Activated CD8-positive, alpha-beta T cell treated with anti-CD3 and anti-CD28 coated beads, Interleukin-2, amount 10 ng/mL, durations not matched to agents 7 days and 5 days (primary cell): ENCODE measurements at places on chromosomes 5 and 9. TPM values are rescaled to one million over a fixed set of nuclear protein-coding genes. Genes with fewer than 3 reads are reported as not detected.

Gene PAXX
- total RNA-seq, result 80.6 TPM

DNA sequence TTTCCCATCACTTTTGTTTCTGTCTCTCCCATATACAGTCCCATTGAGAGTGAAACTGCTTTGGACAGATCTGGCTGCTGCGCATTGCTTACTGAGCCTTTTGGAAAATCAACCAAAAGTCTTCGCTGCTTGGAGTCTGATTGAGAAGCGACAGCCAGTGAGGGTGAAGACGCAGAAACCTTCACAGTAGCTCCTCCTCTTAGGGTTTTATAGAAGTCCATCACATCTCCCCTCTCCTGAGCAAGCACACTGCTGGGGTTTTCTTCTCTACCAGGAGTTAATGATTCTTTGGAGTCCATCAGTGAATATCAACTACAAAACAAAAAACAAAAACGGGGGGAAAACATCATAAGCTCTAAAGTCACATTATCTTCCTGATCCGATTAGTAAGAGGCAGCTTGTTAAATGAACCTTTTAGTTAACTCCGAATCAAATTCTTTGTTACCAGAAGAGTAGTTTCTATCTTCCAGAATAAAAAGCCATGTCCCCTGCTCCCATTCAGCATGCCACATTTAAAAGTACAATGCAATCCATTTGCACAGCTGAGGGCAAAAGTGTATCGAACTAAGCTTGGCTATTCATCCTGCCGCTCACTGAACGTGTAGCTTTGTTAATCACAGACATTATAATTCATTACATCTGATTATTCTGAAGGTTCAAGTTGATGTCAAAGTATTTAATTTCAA, 2.8 kb downstream of the NR3C1 start:
- no peaks in the 10 kb centered on the region for H3K27me3 ChIP-seq
- DNase-seq, result no peak
- H3K4me3 ChIP-seq, result peak overlapping the region; percentile 88
- no peak overlapping the region for H3K27ac ChIP-seq
- peaks cover 62% of the 10 kb centered on the region for H3K4me1 ChIP-seq
- H3K36me3 ChIP-seq, result peaks cover 46% of the 10 kb centered on the region

GRCh38 chr5:141879941-141880738, 1.9 kb upstream of the PCDH1 start:
- peaks cover 24% of the 10 kb centered on the region for H3K4me1 ChIP-seq
- H3K4me3 ChIP-seq, result no peak overlapping the region
- peaks cover 78% of the 10 kb centered on the region for H3K27me3 ChIP-seq
- H3K27ac ChIP-seq, result no peak overlapping the region
- DNase-seq, result no peak

DNA sequence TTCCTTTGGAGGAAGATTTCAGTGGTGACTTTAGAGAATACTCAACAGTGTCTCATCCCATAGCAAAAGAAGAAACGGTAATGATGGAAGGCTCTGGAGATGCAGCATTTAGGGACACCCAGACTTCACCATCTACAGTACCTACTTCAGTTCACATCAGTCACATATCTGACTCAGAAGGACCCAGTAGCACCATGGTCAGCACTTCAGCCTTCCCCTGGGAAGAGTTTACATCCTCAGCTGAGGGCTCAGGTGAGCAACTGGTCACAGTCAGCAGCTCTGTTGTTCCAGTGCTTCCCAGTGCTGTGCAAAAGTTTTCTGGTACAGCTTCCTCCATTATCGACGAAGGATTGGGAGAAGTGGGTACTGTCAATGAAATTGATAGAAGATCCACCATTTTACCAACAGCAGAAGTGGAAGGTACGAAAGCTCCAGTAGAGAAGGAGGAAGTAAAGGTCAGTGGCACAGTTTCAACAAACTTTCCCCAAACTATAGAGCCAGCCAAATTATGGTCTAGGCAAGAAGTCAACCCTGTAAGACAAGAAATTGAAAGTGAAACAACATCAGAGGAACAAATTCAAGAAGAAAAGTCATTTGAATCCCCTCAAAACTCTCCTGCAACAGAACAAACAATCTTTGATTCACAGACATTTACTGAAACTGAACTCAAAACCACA, 67.4 kb downstream of the VCAN start:
- H3K36me3 ChIP-seq, result no peaks in the 10 kb centered on the region
- peaks cover 6% of the 10 kb centered on the region for H3K4me1 ChIP-seq
- no peak overlapping the region for H3K4me3 ChIP-seq
